ENCODE measurements at places on chromosomes 3 and 15. TPM values are rescaled to one million over a fixed set of nuclear protein-coding genes. Genes with fewer than 3 reads are reported as not detected.

XCR1 gene
- not detected for total RNA-seq

GOLGA8J gene
- not detected for total RNA-seq

SMCO1 gene
- total RNA-seq = not detected

TPM1 gene
- 104 TPM for total RNA-seq

PLAAT1 gene
- total RNA-seq = 0.23 TPM

PRRT3 gene
- 4.3 TPM for total RNA-seq

NCBP2 gene
- 42.4 TPM for total RNA-seq
